Vagina (tissue), 2 donors: ENCODE measurements at places on chromosomes 11 and 22.

- no peak for DNase-seq
Observed at GRCh38 chr22:50444663-50445062, 30.2 kb downstream of the SBF1 start.

- no peak for DNase-seq
Observed at GRCh38 chr11:109490953-109491635, 69.1 kb downstream of the C11orf87 start.

- DNase-seq = no peak
Observed at GRCh38 chr22:27801616-27802345, at the start of gene MN1. TSS of gene MN1 (minus strand) at chr22:27801756. CDS start at chr22:27800543, 1,213 bp downstream.

- DNase-seq = no peak
Observed at GRCh38 chr22:41969110-41969646, at the start of gene SEPTIN3. TSS of gene SEPTIN3 (plus strand) at chr22:41969443. CDS start at chr22:41971493, 2,050 bp downstream.

- no peak for DNase-seq
Observed at GRCh38 chr22:25997886-25998775, 171.1 kb upstream of the SEZ6L start.

GRCh38 chr11:128889657-128890213, 1.4 kb upstream of the KCNJ5 start:
- no peak for DNase-seq

GRCh38 chr11:68632802-68633201, 51.5 kb upstream of the GAL start:
- DNase-seq = no peak

DNA sequence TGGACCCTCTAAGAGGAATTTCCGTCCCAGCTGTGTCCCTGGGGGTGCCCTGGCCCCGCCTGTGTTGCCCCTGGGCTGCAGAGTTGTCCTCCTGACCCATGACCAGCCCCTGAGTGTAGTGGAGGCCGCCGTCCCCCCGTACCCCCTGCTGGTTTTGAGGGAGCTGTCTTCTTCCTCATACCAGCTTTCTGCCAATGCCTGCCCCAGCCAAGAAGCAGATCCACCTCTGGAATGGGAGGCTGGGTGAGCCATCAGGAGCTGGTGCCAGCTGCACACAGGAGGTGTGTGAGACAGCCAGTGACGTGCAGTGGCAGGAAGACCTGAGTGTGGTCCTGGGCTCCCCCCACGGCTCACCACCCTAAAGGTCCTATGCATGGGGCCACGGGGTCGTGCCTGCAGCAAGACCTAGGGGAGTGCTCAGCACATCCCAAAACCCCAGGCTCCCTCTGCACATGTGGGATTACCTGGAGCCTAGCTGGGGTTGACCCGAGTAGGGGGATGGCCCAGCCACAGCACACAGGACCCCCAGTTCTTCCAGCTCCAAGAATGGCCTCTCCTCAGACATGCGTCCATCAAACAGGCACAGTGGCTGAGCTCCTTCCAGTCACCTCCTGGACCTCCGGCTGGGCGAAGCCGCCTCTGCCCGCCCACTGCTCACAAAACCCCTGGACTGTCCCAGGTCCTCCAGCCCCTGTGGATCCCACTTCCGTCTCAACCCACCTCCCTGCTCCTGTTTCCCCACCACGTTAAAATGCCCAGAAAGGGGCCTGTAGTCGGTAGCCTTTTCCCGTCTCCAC, 647.6 kb downstream of the BRD1 start:
- DNase-seq = no peak

DNA sequence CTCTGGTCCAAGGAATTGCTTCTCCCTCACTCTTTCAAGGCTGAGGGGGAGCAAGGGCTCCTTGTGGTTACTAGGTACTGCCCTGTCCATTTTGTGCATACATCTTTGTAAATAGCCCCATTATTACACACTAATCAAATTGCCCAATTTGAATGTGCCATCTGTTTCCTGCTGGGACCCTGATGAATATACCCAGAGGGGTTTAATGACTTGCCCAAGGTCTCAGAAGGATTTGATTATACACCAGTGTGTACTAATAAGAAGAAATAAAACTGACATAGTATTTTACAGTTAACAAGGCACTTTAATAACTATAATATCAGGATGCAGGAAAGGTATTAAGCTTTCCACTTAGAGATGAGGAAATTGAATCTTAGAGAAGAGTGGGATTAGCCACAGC, 64.6 kb upstream of the PTPRJ start:
- DNase-seq = no peak

- no peak for DNase-seq
Observed at GRCh38 chr11:106152013-106152412, 74.6 kb downstream of the AASDHPPT start.

- DNase-seq = no peak
Observed at GRCh38 chr11:72711141-72711540, 36.9 kb upstream of the PDE2A start.

DNA sequence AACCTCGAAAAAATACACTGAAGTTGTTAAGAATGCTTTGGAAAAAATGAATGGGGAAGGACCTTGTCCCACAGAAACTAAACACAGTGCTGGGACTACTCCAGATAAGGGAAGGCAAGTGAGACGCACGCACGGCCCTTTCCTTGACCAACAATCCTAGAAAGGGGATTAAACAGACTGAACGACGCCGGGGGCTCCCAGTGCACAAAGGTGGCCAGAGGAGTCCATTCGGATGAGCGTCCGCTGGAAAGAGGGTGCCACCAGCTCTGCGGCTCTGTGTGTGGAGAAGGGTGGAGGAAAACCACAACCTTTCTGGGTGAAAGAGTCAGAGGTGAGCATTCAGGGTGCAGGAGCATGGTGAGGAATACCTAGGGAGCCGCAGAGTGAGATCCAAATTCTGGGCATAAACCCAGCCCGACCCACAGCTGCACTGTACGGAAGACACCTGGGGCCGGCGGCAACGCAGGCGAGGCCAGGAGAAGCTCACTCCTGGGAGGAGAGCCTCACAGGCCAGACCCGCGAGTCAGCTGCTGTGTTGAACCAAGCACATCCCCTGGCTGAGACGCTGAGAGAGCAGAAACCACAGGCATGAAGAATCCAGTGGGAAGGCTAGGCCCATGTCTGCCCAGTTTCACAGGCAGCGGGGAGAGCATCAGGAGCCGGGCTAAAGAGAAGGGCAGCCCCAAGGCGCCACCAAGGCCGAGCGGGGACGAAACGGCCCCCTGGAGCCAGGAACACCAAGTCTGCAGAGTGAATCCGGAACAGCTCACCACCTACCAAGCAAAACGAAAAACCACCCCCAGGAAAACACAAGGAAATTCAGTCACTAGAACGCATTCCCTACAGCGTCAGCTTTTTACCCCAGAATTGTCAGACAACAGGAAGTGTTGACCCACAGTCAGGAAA, 177.1 kb downstream of the BRD1 start:
- DNase-seq = no peak

GRCh38 chr22:47599753-47600152, 837.3 kb downstream of the TBC1D22A start:
- peak; percentile 74 for DNase-seq
